ENCODE measurements at places on chromosomes 5 and 9.

- DNase-seq = no peak
These were observed 237.0 kb downstream of the PAPPA start for GRCh38 chr9:116390303-116391228.

- no peak for DNase-seq
These were observed 350.5 kb upstream of the WWC1 start for GRCh38 chr5:167940911-167941310.

DNA sequence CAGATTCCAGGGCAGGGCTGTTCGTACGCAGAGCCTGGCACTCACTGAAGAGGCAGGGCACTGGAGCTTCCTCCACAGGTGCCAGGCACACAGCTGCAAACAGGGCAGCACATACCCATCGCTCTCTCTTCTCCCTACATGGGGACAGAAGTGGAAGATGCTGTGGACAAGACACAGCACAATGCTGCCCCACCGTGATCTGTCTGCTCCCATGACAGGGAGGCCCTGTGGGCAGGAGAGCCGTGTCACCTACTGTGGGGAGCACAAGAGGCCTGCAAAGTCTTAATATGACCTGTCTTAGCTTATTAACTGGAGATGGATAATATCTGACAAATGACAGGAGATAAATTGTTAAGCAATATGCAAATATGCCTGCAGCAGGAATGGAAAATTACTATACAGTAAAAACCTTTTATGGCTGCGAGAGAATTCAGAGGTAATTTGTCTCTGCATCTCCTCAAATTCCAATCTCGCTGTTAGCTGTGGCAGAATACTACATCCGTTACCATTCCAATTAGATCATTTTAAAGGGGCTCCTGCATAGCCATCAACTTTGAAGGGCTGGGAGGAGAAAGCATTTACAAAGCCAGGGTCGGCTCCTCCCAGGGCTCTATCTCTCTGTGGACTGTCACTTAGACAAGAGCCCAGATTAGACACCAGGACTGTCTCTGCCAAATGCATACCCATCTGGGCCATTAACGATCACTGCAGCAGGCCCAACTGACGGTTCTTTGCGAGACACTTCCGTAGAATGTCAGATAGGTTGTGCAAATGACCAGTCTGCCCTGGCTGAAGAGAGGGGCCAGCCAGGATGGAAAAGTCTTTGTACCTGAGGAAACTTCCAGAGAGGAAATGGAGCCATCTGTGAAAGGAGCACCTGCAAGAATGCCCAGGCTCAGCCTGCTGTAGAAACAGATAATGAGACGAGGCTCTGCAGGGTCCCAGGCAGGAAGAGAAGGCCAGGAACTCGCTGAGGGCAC lies 90.7 kb upstream of the FSTL4 start:
- no peak for DNase-seq

DNA sequence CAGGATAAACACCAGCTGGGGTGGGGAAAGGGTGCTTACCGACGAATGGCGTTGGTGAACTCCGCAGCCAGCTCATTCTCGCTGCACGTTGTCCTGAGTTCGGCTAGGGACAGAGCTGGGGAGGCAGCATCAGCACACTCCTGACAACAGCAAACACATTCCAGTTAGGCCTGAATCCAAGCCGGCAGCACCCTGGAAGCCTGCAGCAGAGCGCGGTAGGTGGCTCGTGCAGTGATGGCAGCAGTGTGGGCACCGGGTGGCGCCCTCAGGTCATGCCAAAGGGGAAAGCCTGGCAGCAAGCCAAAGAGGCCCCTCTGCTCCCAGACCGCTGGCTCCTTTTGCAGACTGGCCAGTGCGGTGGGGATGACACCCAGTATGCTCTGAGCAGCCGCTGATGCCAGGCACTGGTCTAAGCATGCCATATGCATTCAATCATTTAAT lies 66.9 kb downstream of the DCP2 start:
- DNase-seq = no peak

DNA sequence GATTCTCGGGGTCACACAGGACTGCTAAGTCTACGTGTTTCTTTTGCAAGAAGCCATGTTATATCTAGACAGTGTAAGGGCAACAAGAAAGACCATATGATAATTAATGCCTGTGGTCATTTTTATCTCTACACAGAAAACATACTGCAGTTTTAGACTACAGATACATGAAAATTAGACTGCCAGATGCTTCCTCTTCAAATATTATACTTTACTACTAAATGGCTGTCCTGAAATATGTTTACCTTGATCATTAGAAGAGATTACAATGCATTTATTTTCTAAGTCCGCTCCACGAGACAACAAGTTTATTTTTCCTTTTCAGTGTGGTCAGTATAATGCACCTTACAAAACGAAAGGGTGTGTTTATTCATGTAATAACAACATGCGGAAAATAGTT lies 147.6 kb downstream of the KIAA0825 start:
- no peak for DNase-seq

DNA sequence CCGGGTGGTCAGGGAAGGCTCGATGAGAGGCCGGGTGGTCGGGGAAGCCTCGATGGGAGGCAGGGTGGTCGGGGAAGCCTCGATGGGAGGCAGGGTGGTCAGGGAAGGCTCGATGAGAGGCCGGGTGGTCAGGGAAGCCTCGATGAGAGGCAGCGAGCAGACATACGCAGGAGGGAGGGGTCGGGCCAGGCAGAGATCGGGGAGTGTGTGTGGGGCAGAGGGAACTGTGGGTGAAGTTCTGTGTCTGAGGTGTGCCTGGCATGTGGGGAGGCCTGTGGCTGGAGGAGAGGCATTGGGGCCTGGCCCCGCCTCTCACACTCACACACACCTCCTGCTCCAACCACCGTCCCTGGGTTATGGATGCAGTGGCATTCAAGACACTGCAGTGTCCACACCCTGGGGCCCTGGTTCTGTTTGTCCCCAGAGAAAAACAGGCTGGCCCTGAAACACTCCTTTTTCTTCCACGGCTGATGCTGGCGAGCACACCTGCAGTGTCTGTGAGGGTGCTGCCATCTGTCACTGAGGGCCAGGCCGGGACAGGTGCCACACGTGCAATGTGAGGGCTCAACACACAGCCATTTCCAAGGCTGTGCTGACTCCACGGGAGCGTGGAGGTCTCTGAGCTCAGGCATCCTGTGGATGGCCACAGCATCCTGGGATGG lies 6.5 kb upstream of the PLEKHG4B start:
- DNase-seq = no peak

GRCh38 chr5:109880907-109881685 lies 191.4 kb downstream of the MAN2A1 start:
- no peak for DNase-seq

GRCh38 chr5:150640311-150641005 lies at the start of gene SYNPO:
SYNPO (plus strand) TSS chr5:150640660; CDS start chr5:150648276, 7,616 bp downstream.
- DNase-seq = no peak

GRCh38 chr9:5909976-5910375 lies 19.3 kb downstream of the MLANA start:
- no peak for DNase-seq

DNA sequence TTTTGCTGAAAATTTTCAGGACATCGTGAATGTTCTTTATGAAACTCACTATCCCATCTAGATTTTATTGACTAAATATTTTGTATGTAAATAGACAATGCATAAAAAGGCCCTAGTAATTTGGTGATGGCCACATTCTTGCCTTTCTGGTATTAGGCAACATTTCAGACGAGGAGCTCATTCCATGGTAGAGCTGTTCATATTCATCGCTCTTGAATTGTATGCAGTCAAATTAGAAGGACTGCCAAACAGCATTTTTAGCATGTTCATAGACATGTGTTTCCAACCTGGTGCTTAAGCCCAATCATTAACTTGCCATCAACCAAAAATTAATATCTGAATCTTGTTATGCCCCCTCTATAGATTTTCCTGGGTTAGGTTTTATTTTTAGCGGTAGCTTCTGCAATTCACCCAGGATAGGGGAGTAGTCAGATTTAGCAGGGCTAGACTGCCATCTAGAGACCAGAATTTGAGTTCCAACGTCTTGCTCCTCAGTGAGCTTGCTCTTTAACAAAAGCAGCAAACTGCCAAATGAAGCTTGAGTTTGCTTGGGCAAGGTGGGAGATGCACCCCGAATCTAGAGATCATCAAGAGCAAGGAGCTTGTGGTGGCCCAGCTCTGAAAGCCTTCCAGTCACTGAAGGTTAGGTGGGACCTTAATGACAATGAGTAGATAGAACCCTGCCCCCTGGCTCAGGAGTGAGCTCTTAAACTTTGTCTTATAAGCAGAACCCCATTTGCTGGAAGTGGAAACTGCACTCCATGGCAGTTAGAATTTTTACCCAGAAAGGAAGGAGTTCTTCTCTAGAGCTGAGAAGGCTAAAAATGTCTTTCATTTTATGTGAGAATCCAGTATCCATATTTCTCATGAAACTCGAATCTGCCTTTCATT lies 456.2 kb downstream of the RASEF start:
- DNase-seq = peak; percentile 28
